ENCODE measurements at places on chromosomes 13 and 19.

GRCh38 chr19:38441657-38442348, 8.3 kb downstream of the RYR1 start:
- DNase-seq = no peak

DNA sequence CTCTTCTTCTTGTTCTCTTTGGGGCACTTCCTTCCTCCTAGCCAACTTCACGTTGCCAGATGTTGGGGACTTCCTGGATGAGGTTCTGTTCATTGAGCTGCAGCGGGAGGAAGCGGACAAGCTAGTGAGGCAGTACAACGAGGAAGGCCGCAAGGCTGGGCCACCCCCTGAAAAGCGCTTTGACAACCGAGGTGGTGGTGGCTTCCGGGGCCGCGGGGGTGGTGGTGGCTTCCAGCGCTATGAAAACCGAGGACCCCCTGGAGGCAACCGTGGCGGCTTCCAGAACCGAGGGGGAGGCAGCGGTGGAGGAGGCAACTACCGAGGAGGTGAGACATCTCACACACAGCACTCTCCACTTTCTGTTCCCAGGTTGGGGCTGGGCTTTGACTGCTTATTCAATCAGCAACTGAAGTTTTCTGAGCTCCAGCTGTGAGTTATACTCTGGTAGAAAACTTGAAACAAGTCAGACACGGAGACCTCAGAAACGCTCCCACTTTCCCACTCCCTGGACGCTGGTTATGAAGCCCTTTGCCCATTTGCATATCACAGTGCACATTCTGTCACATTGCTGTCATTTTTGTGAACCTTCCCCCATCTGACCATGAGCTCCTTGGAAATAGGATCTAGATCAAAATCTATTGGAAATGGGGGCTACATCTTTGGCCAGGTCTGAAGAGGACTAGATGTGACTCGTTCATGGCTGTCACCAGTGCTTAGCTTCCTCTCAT, 7.2 kb upstream of the CCDC97 start:
- DNase-seq = no peak

GRCh38 chr19:50328224-50328872, 829 bp downstream of the KCNC3 start:
- no peak for DNase-seq

GRCh38 chr13:46146898-46147297, 35.1 kb downstream of the LCP1 start:
- no peak for DNase-seq

All from GF-D8 (cell line).